ENCODE measurements at places on chromosomes 1 and 21. TPM values are rescaled to one million over a fixed set of nuclear protein-coding genes. Genes with fewer than 3 reads are reported as not detected.

Gene SYNC
- 60.5 TPM for polyA plus RNA-seq

Gene ASCL5
- not detected for polyA plus RNA-seq

- DNase-seq, result no peak
These were observed 177.9 kb downstream of the ST6GALNAC3 start for GRCh38 chr1:76252431-76252830.

DNA sequence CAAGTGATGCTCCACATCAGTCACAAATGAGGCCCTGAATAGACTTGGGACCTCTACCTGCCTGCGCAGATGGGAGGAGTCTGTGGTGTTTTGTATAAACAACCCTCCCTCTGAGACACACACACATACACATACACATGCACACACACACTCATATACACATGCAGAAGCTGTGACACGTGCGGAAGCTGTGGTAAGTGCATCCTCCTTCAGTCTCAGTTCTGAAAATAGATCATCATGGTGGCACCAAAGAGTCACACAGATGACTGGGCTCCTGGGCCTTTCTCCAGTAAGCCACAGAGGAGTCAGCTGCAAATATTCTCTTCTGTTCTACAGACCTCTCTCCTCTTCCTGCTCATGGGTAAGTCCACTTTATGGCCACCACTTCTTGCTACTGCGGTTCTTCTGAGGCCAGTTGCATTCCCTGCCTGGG is at the start of gene LY9:
LY9 (plus strand) TSS at position 224 of the 433 bp plus-strand sequence; CDS start at position 238, 14 bp downstream.
- DNase-seq, result no peak

- DNase-seq, result peak; percentile 9
These were observed 138.2 kb downstream of the COL24A1 start for GRCh38 chr1:86018283-86018923.

DNA sequence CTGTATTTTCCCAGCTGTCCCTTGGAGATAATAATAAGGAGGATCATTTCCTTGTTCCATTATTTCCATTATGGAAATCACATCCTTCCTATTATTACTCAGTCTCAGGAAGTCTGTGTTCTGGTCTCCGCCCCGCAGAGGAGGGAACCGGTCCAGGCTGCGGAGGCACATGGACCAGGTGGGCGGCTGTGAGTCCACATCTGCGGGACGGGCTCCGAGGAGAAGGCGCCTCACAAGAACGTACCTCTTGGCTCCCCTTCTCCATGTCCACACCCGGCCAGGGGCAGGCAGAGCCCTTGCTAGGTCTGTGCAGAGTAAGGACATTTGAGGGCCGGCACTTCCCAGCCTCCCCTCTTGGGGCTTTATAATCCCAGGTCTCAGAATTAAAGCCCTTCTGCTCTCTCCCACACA is 14.6 kb downstream of the RAB7B start:
- no peak for DNase-seq

GRCh38 chr1:150650193-150650592 is 20.8 kb upstream of the ENSA start:
- DNase-seq, result no peak

Measured in BJ (cell line).